ENCODE measurements at places on chromosomes 5 and 9.

DNA sequence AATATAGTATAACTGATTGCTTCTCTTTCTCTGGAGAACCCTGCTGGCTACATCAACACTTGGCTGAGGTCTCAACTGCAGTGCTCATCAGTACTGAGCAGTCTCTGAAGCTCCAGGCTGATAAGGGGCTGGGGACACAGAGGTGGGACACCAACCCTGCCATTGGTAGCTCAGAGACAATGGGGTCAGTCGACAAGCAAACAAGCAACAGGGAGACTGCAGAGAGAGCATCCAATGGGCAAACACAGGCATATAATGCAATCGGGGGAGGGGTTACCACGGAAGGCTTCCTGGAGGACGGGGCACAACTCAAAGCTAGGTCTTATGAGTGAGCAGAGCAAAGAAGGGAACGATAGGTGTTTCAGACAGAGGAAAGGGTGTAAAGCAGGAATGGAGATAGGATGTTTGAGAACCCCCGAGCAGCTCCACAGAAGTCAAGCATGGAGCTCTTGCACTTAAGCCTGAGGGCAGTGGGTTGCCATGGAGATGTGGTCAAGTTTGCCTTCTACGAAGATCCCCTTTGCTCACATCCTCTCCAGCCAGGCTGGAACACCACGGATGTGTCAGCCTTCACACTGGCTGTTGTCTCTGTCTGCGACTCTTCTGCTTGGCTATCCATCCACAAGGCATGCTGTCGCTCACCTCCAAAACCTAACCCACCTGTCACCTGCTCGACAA, 21.5 kb upstream of the AKNA start:
- DNase-seq: no peak

- DNase-seq: no peak
These were observed 295.9 kb downstream of the ARHGAP26 start for GRCh38 chr5:143065996-143066522.

- DNase-seq: no peak
These were observed 133.6 kb downstream of the WDR41 start for GRCh38 chr5:77358255-77359205.

DNA sequence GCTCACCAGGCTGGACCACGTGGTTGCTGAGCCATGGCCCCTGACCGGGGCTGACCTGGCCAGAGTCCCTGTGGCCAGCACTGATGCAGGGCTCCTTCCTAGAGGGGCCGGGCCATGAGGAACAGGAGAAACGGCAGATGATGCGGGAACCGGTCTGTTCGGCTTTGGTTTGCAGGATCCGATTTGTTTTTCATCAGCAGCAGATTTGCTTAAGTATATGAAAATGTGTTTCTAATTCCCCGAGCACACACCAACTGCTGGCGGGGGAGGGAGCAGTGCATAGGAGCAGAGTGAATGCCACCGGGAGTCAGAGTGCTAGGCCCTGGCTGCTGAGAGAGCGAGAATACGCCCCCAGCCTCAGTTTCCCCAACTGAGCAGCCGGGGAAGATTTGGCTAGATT, 13.6 kb downstream of the NTNG2 start:
- no peak for DNase-seq

GRCh38 chr9:104872656-104873488, 55.1 kb downstream of the ABCA1 start:
- DNase-seq: no peak

GRCh38 chr5:56850423-56850822, 35.1 kb downstream of the MAP3K1 start:
- no peak for DNase-seq

Measured in amygdala (tissue), 56 donors.